Activated CD4-positive, alpha-beta T cell treated with anti-CD3 and anti-CD28 coated beads, Interleukin-2, amount 50 U/mL, for 48 hours (primary cell): ENCODE measurements at places on chromosomes 6 and 20.
A peak's percentile ranks its signal among the peaks of the same experiment; 100 is the strongest.

GRCh38 chr6:106560996-106561685 is 68.2 kb downstream of the RTN4IP1 start:
- DNase-seq: no peak

DNA sequence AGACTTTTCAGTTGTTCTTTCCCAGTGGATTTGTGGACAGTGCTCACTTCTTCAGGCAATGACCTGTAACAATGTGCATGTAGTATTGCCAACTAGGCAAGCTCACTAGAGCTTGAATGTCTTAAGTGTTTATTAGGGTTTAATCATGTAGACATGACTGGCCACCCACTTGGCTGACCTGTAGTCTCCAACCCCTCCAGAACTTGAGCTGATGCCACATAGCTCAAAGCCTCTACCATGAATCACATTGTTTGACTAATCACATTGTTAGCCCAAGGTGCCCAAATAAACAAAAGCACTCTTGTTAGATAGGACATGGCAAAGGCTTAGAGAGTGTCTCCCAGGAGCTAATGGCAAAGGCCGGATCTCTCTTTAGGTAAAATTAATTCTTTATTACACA is 272.7 kb downstream of the GRIK2 start:
- no peak for DNase-seq

GRCh38 chr6:35128496-35128895 is 12.6 kb downstream of the TCP11 start:
- DNase-seq: no peak

DNA sequence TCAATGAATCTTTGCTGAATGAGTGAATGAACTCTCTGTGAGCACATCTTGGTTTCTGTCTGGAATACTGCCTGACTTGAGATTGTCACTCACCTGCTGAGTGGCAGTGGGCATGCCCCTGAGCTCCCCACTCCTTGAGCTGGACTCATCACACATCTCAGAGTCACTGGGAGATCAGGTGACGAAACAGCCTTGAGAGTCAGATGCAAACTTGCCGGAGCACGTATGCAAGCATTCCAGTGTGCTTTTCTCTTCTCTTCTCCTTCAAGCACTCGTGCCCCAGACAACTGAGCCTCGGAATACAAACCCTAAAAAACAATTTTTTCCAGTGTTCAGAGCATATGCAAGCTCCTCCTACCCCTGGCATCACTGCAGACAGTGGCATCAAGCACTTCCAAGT is 9.4 kb upstream of the BMP7 start:
- no peak for DNase-seq

DNA sequence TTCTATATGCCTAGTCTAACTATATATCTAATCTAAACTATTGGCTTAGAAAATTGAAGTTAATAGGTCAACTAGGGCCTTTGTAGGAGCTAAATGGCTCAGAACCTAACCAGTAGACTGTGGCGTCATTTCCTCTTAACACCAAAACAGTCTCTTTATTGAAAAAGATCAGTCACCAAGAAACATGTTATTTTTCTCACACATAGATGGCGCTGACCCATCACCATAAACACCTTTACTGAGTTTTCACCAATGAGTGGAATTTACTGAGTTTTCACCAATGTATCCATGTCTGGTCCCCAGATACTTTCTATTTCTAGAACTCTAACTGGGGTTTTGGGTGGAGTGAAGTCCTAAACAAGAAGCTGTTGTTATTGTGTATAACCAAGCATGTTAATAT is 636.0 kb downstream of the BCKDHB start:
- DNase-seq: no peak

- DNase-seq: no peak
Observed at GRCh38 chr6:108903796-108904195, 55.6 kb downstream of the ARMC2 start.

- no peak for DNase-seq
Observed at GRCh38 chr6:136811272-136811671, 11.1 kb upstream of the PEX7 start.

GRCh38 chr20:50253101-50253500 is 62.5 kb downstream of the CEBPB start:
- no peak for DNase-seq

GRCh38 chr6:65191471-65191870 is 515.6 kb downstream of the EYS start:
- no peak for DNase-seq

- no peak for DNase-seq
Observed at GRCh38 chr6:115441651-115442050, 619.0 kb downstream of the FRK start.

DNA sequence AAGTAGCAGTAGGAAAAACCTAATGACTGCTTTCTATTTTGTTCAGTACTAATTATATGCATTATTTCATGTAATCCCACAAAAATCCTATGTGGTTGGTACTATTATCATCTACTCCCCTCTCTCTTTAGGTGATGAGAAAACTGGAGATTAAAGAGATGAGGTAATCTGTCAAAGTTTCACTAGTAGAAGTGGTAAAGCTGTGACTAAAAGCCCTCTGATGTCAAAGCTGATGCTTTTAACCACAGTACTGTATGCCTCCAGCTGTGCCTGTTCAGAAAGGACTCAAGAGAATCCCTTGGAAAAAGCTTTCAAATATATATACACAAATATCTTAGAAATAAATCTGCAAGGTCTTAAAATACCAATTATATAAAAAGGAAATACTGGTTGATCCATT is 38.0 kb downstream of the PHIP start:
- DNase-seq: no peak

DNA sequence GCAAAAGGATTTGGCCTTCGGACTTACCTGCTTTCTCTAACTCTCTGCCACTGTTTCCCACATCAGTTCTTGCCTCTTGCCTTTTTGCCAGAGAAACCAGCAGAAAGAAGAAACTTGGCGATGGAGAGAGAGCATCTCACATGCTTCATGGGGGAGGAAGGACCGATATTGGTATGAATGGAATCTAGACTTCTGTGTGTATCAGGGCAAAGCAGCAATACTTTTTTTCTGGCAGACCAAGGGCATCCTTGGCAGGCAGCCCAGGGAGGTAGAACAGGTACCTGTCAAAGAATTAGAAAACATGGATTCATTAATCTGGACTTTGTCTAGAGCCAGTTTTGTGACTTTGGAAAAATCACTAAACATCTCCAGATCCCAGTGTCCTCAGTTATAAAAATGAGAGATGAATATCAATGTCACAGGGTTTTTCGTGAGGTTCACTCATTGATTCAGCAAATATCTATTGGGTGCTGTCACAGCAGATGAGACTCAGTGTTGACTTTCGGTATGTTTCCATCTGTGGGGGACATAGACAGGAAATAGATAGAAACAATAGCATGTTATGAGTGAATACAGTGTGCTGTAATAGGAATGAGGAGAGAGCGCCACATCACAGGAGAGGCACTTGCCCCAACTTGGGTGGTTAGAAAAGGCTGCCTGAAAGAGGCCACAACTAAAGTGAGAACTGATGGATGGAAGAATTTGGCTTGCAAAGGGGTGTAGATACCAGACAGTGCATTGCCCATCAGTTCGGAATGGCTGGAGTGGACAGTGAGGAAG is 114.1 kb downstream of the CD83 start:
- DNase-seq: no peak

DNA sequence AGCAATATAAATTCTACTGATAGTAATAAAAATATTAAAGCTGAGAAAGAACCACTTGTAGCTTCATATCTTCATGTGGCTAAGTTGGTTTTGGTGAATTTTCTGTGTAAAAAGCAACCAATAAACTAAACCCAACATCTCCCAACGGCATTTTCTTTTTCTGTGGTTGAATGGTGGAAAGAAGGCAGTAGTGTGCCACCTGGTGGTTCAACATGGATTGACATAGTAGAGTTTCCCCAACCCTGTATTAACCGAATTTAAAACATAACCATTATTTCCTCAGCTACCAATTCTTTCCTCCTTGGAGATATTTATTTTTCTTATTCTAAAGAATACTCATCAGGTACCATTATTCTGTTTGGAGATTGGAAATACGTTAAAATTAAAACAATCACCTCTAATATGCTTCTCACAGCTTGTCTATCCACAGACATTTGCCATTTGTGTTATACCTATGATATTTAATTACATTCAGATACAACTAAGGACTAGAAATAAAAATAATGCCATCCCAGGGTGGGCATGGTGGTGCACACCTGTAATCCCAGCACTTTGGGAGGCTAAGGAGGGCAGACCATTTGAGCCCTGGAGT is 117.1 kb upstream of the EEF1E1 start:
- DNase-seq: peak; percentile 40

- no peak for DNase-seq
Observed at GRCh38 chr20:3237011-3237957, 1.7 kb downstream of the SLC4A11 start.

GRCh38 chr6:110965629-110966229 is 7.2 kb downstream of the GTF3C6 start:
- DNase-seq: no peak

GRCh38 chr20:10468340-10468845 is 33.3 kb downstream of the SLX4IP start:
- DNase-seq: no peak

- no peak for DNase-seq
Observed at GRCh38 chr6:140736231-140736630, 1361.8 kb upstream of the CITED2 start.

DNA sequence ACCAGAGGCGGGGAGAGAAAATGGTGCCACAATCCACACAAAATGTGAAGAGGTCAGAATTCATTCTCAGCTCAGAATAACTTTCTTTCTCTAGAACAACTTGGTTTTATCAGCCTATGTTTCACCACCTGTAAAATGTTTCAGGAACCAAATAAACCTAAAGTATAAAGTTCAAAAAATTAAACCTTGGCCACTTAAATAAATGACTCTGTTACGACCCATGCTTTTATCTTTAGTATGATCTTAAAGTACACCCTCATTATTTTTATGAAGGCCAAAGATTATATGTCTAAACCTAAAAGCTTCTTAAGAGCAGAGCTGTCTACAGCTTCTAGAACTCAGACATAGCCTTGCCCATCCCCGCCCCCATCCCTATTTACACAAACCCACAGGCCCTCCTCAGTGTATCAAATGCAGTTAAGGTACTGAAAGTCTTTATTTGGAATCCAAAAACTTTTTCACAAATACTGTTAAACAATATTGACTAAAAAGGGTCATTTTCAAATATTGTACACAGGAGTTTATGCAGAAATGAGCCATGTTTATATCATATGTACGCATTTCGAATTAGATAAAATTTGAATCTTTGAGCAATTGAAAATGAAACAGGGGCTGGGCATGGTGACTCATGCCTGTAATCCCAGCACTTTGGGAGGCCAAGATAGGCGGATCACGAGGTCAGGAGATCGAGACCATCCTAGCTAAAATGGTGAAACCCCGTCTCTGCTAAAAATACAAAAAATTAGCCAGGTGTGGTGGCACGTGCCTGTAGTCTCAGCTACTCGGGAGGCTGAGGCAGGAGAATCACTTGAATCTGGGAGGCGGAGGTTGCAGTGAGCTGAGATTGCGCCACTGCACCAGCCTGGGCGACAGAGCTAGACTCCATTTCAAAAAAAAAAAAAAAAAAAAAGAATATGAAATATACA is 5.7 kb upstream of the NHSL1 start:
- DNase-seq: no peak

DNA sequence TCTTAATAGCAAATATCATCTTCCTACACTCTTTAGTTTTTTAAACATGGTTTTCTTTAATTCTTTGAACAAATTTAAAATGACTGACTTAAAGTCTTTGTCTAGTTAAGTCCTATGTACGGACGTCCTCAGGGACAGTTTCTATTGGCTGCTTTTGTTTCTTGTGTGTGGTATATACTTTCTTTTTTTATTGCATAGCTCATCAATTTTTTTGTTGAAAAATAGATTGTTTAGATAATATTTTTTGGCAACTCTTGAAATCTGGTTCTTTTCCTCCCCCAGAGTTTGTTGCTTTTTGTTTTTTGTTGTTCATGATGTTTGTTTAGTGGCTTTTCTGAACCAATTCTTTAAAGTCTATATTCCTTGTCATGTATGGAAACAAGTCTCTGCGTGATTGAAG is 479.8 kb downstream of the PREX1 start:
- no peak for DNase-seq

- DNase-seq: no peak
Observed at GRCh38 chr20:41927189-41927588, 309.0 kb upstream of the CHD6 start.

DNA sequence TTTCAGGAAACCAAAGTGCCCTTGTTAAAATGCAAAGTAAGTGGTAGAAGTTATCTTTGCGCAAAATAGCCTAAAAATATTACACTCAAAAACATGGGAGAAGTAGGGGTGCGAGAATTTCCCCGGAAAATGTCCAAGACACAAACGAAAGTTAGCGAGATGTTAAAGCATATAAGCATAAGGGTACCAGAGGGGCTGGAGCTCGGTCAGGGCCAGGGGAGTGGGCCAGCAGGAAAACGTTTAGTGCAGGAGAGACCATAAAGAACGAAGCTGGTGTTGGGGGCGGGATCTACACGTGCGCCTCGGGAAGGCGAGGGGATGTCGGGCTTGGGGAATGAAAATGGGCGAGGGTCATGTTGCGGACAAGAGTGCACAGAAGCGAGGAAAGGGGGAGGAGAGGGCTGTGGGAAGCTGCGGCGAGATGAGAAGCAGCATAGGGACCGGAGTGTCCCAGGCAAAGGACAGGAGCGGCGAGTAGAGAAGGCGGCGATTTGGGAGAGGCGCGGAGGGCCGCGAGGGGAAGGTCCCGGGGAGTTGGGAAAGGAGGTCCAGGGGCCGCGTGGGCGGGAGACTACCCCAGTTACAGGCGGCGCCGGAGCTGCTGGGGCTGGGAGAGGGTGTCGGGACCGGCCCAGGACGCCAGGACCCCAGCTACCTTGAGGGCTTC is 600 bp downstream of the XPO5 start:
- DNase-seq: no peak

GRCh38 chr6:117906507-117906957 is 532 bp upstream of the SLC35F1 start:
- DNase-seq: no peak

DNA sequence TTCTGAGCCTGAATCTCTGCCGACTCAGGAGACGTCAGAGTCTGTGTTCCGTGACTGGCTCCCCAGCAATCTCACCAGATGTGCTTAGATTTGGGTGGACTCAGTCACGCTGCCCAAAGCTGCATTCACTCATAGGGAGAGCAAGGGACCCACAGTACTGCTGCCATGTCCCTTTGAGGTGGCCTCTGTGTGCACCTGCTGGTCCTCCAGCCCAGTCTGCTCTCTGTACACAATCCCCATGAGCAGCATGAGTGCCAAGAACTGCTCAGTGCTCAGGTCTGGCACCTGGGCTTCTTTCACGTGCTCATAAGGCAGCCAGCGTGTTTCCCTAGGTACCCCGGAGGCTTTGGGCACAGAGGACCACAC is 44.2 kb upstream of the TIAM2 start:
- no peak for DNase-seq

- no peak for DNase-seq
Observed at GRCh38 chr20:58542411-58543095, 27.4 kb upstream of the APCDD1L start.
